Activated T-helper 1 cell treated with anti-CD3 and anti-CD28 coated beads, Interleukin-2, amount 50 U/mL, for 16 hours (primary cell): ENCODE measurements at places on chromosomes 1 and 21.

GRCh38 chr1:207040181-207040533 is 7.6 kb upstream of the C1orf116 start:
- no peak for DNase-seq

GRCh38 chr21:39874206-39874605 is 7.0 kb downstream of the PCP4 start:
- DNase-seq: no peak

DNA sequence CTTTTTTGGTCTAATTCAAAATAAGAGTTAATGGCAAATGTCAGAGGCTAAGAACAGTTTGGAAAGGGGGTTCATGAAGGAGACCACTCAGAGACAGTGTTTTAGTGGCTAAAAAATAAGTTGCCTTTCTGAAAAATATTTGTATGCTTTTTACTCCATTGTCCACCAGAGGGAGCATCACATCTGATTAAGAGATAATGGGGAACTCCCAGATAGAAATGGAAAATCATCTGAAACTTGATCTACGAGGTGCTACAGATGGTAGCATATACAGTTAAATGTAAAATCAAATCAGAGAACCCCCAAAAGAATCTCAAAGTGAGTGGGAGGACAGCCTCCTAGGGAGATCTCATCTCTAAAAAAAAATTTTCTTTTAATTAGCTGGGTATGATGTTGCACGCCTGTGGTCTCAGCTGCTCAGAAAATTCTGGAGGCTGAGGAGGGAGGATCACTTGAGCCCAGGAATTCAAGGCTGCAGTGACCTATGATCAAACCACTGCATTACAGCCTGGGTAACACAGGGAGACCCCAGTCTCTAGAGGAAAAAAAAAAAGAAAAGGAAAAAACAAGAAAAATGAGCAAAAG is 9.7 kb downstream of the SMYD3 start:
- no peak for DNase-seq

- no peak for DNase-seq
Observed at GRCh38 chr1:31748365-31748764, 15.8 kb downstream of the ADGRB2 start.

DNA sequence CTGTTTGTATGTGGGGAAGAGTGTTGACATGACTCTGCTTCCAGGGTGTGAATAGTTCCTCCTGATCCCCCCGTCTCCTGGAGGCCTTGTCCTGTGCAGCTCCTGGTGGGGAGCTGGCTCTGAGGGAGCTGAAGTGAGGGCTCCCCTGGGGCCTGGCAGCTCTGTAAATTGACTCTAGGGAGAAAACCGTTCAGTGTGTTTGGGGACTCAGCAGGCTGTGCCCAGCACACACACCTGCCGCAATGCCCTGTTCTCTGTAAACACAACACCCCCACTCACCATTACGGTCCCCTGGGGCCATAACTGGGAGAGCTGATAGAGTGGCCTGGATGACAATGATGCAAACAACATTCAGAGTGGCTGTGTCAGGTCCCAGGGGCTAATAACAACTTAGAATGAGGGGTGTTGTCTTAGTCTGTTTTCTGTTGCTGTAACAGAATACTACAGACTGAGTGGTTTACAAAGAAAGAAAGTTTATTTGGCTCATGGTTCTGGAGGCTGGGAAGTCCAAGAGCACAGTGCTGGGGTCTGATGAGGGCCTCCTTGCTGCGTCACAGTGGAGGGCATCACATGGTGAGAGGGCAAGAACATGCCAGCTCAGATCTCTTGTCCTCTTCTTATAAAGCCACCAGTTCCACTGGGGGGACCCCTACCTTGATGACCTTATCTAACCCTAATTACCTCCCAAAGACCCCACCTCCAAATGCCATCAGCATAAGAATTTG is 15.3 kb downstream of the ADORA1 start:
- no peak for DNase-seq

GRCh38 chr1:221612047-221612777 is 129.7 kb downstream of the DUSP10 start:
- no peak for DNase-seq

- DNase-seq: no peak
Observed at GRCh38 chr1:202589190-202589930, 120.9 kb downstream of the SYT2 start.

DNA sequence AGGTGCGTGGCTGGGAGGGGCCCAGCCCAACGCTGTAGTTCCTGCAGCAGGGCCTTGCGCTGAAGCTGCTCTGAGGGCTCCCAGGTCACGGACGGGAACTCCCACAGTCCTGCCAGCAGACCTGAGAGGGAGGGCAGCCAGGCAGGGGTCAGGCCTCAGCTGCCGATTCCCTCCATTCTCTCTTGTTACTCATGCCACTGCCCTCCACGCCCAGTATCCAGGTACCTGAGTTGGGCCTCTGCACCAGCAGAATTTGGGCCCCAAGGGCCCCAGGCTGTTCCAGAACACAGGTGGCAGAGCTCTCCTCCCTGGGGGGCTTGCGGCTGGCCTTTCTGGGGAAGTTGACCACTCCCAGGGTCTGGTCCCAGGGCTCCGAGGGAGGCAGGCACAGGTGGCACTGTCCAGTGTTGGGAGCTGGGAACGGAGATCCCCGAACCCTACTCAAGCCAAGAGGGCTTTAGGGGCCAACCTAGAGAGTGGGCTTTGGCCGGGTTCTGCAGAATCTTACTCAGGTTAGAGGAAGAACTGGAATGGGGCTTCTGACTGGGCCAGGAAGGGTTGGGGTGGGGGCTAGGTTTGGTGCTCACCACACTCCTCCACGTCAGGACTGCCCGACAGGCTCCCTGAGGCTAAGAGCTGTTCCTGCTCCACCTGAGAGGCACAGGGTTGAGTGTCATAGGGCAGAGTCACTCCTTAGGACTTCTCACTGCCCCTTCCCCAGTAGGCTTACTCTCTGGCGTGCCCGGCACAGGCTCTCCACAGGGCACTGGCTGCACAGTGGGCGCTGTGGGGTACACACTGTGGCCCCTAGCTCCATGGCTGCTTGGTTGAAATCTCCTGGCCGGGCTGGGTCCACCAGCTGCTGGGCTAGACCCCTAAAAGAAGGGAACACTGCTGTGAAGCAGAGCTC is 5.0 kb downstream of the HPDL start:
- DNase-seq: no peak

GRCh38 chr1:63537006-63537405 is 13.7 kb downstream of the EFCAB7 start:
- DNase-seq: no peak

DNA sequence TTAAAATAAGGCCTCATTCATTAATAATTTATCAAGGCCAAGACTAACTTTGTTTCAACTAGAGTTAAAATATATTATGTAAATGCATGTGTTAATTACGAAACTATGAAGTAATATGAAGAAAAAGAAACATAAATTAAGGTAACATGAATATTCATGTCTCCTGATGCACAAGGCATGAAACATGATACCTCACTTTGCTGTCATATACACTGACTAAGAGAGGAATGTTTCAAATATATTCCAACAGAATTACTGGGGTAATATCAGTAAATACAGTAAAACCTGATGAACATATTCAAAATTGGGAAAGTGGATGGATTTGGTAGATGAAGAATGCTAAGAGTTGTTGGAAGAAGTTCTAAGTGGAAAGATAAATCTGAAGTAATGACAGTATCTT is 274.6 kb downstream of the LRRC7 start:
- no peak for DNase-seq

GRCh38 chr1:6412896-6413295 is 6.8 kb downstream of the HES2 start:
- DNase-seq: no peak

DNA sequence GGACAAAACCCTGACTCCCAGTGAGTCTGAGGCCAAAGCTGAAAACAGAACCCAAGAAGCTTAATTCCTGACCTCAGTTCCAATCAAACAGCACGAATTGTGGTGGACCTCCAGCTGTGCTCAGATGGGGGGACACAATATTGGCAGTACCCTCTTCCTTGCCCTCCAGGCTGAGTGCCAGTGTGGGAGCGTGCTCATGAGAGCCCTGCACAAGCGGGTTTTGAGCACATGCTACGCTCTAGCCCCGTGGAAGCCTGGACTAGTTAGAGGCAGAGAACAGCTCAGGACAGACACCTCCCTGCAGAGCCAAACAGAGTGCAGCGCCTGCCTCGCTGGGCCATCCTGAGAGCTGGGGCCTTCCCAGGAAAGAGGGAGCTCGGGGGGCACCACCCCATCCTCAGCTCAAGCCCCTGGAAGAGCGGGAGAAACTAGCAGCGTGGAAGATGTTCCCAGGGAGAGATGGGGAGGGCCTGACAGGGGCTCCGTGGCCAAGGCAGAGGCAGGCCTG is 2.8 kb upstream of the SLC25A34 start:
- no peak for DNase-seq

- DNase-seq: no peak
Observed at GRCh38 chr1:201964261-201964660, 9.0 kb downstream of the TIMM17A start.

- DNase-seq: no peak
Observed at GRCh38 chr1:232170909-232171308, 459.0 kb downstream of the SIPA1L2 start.

DNA sequence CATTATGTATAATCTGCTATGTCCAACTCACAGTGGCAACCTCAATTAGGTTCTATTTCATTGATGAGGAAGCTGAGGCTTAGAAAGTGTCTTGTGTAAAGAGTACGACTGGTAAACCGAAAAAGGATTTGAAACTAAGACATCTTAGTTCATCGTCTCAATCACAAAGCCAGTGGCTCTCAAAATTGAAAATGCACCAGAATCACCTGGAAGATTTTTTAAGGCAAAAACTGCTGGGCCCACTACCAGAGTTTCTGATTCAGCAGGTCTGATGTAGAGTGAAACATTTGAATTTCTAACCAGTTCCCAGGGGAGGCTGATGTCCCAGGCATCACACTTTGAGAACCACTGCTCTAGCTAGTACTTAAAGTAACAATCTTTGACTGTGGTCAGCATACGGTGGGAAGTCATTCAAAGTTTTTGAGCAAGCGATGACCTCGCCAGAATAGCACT is 5.2 kb upstream of the LRRC53 start:
- DNase-seq: no peak
